Left ventricle myocardium inferior (tissue), 1 donor: ENCODE measurements at places on chromosomes 13 and 19.
A peak's percentile ranks its signal among the peaks of the same experiment; 100 is the strongest.

DNA sequence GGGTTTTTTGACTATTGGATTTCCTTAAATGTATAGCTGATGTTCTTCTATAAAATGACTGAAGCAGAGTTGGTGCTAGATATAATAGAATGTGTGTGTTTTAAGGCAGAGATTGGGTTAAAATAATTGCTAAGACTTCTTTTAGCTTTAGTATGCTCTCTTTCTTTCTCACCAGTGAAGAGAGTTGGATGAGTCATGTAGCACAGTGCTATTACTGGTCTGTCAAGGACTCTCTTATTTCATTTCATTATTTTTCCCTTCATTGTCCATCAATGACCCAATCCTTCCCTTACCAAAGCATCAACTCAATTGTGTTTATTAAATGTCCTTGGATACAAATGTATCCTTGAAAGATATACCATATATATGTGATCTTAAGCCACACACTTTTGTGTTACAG, 268.9 kb downstream of the IRS2 start:
- DNase-seq = no peak

DNA sequence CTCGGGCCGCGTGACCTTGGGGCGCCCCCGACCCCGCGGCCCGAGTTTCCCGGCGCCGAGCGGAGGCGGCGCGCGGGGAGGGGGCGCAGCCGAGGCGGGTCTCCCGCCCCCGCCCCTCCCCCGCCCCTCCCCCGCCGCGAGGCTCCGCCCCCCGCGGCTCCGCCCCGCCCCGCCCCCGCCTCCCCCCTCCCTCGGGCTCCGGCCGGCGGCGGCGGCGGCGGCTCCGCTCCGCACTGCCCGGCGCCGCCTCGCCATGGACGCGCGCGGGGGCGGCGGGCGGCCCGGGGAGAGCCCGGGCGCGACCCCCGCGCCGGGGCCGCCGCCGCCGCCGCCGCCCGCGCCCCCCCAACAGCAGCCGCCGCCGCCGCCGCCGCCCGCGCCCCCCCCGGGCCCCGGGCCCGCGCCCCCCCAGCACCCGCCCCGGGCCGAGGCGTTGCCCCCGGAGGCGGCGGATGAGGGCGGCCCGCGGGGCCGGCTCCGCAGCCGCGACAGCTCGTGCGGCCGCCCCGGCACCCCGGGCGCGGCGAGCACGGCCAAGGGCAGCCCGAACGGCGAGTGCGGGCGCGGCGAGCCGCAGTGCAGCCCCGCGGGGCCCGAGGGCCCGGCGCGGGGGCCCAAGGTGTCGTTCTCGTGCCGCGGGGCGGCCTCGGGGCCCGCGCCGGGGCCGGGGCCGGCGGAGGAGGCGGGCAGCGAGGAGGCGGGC, at the start of gene HCN2:
Gene HCN2 (plus strand): TSS at position 189 of the 703 bp plus-strand sequence. CDS start 65 bp downstream, at position 254.
- no peak for DNase-seq

GRCh38 chr19:17775991-17776803, 18.7 kb upstream of the B3GNT3 start:
- DNase-seq = no peak

DNA sequence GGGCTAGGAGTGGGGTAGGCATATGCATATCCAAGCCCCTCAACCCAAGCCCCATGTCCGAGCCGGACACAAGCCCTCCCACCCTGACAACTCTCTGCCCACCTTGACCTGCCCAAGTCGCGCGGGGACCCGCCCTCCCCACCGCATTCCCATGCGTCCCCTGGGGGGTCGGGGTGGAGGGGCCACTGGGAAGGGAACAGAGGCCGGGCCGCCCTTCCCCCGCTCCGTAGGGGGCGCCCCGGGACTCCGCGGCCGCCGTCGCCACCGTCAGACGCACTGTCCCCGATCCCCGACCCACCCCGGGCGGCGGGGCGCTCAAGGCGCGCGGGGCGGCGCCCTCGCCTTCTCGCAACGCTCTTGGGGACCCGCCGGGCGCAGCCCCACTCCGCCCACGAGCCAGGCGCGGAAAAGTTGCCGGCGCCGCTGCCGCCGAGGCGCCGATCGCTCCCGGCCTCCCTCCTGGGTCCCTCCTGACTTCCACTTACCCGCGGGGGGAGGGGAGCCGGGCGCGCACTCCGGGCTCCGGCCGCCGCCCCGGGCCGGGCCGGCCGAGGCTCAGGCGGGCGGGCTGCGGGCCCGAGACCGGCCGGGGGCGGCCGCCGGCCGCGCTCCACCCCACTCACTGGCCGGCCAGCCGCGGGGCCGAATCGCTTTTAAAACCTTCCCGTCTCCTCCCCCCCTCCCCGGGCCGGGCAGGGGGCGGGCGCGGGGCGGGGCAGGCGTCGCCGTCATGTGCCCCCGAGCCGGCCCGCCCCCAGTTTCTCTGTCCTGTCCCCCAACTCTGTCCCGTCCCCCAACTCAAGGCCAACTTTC, 34.4 kb upstream of the NANOS3 start:
- DNase-seq = peak; percentile 91

GRCh38 chr13:80399340-80400163, 58.6 kb upstream of the SPRY2 start:
- DNase-seq = no peak

DNA sequence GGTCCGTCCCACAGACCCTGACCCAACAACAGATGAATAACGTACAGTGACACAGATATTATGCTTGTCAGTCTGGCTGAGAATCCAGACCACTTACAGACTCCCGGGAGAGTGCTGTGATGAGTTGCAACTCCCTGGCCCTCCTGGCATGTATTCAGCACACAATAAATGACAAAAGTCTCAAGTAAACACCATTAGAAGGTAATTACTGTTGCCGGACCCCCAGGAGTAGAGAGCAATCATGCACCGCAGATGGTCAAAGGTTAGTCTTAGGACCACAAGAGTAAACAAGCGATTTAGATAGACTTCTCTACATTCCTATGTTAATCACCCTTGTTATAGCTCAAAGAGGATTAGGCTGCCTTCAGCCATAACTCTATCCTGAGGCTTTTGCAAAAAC, 726.4 kb upstream of the GPC6 start:
- no peak for DNase-seq

DNA sequence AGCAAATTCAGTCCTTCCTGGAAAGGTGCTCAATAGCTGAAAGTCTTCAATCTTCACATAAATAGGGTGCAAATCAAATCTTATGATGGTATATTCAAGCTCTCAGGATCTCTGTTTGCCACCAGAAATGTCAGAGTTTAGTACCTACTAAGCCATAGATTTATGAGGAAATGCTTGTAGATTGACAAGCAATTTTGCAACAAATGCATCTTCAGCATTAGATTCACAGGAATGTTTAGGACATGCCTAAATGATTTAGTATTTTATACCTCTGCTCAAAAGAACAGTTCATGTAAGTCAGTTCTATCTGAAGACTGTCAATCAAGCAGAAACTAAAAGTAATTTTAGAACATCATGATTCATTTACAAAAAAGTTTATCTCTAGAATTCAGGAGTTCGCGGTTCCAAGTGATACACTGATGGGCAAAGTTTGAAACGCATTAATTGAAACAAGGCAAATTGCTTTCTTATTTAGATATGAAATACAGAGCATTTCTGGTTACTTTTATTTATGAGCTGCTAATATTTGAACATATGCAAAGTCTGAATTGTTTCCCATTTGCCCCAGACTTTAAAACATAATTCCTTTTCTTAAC, 65.7 kb downstream of the DACH1 start:
- DNase-seq = no peak

- no peak for DNase-seq
Measured at GRCh38 chr19:3813473-3814392, 27.6 kb upstream of the MATK start.

- DNase-seq = no peak
Measured at GRCh38 chr13:72850959-72851677, 69.2 kb downstream of the PIBF1 start.

- DNase-seq = no peak
Measured at GRCh38 chr19:15187026-15188007, 13.5 kb downstream of the NOTCH3 start.

DNA sequence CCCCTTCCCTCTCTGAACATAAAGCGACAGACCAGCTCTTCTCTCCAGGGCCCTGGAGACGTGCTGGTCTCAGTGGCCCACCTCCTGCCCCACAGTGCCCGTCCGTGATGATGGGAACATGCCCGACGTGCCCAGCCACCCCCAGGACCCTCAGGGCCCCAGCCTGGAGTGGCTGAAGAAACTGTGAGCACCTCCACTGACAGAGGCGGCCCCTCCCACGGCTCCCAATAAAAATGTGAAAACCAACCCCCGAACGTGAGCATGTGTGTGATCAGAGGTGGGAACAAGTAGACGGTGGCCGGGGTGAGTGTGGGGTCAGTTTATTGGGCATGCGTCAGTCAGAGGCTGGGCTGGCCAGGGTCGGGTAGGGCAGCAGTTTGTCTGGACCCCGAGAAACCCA, 4.1 kb downstream of the NDUFA3 start:
- DNase-seq = peak; percentile 12

- no peak for DNase-seq
Measured at GRCh38 chr13:39786091-39786490, 130.6 kb downstream of the COG6 start.
